ENCODE measurements at places on chromosomes 2 and 18.

DNA sequence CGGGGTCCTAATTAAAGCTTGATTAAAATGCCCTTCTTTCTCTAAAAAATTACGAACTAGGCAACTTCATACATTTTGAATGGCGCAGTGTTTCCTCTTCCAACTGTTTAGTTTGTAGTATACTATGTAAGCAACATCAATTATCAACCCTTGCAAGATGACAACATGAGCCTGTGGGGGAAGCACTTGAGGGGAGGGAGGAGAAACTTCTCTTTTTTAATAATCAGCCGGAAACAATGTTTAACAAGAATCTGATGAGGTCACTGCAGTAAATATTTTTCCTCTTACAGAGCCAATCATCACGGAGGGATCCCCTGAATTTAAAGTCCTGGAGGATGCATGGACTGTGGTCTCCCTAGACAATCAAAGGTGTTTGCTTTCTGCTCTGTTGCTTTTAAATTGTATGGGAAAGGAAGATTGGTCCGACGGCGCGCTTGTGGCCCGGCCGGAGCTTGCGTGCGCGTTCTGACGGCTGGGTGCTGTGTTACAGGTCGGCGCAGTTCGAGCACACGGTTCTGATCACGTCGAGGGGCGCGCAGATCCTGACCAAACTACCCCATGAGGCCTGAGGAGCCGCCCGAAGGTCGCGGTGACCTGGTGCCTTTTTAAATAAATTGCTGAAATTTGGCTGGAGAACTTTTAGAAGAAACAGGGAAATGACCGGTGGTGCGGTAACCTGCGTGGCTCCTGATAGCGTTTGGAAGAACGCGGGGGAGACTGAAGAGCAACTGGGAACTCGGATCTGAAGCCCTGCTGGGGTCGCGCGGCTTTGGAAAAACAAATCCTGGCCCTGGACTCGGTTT, 5.3 kb upstream of the DLX1 start:
- no peak for DNase-seq

- peak; percentile 48 for DNase-seq
Measured at GRCh38 chr18:50203801-50204604, 9.1 kb upstream of the MYO5B start.

GRCh38 chr2:215535741-215536140, 99.9 kb upstream of the FN1 start:
- no peak for DNase-seq

GRCh38 chr2:241425368-241425767, 69.3 kb downstream of the FARP2 start:
- no peak for DNase-seq

DNA sequence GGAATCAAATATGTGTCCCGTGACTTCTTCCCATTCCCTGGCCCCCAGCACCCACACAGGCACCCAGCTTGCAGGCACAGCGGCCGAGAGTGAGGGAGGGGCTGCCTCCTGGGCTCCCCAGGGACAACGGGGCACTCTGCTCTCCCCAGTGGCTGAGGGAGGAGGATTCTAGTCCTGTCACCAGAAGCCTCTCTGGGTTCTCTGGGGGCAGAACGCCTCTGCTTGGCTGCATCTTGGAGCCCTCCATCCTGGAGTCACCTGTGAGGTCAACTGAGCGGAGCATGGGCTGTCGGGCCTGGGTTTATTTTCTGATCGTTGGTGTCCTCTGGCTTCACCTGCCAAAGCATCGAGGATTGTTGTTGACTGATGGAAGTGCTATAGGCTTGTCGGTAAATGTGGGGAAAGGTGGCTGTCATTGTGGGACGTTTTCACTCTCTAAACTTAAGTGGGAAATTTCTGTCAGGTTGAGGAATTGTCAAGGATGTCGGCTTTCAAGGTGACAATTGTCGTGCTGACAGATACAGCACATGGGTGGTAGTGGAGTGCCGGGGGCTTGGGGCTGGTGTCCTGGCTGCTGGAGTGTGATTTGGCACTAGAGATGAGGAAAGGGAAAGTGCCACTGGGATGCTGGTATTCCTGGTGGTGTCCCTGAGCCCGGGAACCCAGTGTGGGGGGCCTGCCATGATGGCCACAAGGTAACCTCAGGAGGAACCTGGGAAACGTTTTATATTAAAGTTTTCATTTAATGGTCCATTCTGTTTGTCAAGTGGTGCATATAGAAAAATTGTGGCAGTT, 13.6 kb downstream of the SH3RF3 start:
- DNase-seq: no peak

DNA sequence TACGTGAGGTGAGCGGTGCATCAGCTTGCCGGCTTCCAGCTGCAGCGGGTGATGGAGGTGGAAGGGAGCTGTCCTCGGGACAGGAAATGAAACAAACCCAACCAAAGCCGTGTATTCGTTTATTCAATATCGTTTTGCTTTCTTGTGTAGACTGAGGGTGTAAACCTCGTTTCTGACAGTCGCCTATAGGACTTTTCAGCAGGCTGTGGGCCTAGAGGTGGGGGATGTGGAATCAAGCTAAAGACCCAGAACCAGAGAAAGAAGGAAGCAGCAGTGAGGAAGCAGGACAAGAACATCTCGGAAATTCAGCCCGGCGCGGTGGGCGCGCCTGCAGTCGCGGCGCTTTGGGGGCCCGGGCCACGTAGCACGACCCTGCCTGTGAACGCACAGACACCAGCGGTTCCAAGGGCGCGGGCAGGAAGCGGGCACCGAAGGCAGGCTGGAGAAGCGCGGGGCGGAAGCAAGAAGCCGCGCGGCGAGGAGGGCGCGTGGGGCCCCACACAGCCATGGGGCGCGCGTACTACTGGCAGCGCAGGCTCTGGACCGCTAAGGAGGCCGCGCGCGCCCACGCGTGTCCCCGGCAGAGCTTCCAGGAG, 755 bp upstream of the ATP9B start:
- no peak for DNase-seq

Data from Caco-2 (cell line).